ENCODE measurements at places on chromosomes 6 and 20.

DNA sequence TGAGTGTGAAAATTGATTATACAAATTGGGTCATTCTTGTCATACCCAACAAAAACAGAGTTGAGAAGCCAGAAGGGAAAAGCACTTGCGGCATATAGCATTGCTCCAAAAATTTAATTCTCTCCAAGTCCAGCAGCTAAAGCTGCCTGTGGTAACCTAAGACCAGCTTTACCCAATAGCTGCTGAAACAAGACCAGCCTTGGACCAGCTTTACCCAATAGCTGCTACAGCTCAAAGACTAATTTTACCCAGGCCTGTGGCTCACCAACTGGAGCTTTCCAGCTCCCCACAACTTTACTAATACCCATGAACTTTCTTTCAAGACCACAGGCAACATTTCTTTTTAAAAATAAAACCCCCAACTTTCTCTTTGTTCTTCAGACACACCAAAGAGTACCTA is 32.8 kb upstream of the ZNF133 start:
- no peak for DNase-seq

- no peak for DNase-seq
These were observed 13.7 kb upstream of the STXBP5 start for GRCh38 chr6:147190556-147190955.

GRCh38 chr20:45266977-45267376 is 12.6 kb upstream of the SLPI start:
- no peak for DNase-seq

DNA sequence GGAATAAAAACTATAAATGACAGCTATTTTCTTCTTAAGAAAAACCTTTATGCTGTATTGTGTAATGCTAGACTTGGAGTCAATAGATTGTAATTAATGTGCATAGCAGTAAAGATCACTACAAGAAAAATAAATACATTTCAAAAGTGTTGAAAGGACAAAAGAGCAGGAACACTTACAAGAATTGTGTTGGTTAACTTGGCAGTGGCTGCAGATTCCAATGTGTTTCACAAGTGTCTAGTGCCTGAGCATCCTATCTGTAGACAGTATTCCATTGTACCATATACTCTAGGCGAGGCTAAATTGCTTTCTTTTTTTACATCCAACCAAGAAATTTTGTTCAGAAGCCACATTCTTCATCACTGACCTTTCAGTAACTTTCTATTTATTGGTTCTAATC is 924.1 kb downstream of the EPHA7 start:
- no peak for DNase-seq

DNA sequence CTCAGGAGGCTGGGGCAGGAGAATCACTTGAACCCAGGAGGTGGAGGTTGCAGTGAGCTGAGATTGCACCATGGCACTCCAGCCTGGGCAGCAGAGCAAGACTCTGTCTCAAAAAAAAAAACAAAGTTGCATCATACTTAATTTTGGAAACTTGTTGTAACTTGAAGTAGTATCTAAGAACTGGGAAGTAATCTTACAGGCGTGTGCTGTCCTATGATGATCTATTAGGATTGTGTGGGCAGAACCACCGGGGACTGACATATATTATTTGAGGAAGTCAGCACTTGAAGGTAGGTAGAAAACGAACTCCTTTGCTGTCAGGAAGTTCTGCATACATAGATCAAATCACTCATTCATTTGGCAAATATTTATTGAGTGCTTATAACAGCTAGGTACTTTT is 188.5 kb downstream of the ZNF217 start:
- no peak for DNase-seq

- no peak for DNase-seq
These were observed 594.9 kb downstream of the CDH26 start for GRCh38 chr20:60553095-60553494.

- no peak for DNase-seq
These were observed 78.2 kb upstream of the PTPRK start for GRCh38 chr6:128598571-128598970.

- no peak for DNase-seq
These were observed 70.5 kb upstream of the HMGN3 start for GRCh38 chr6:79305020-79305419.

DNA sequence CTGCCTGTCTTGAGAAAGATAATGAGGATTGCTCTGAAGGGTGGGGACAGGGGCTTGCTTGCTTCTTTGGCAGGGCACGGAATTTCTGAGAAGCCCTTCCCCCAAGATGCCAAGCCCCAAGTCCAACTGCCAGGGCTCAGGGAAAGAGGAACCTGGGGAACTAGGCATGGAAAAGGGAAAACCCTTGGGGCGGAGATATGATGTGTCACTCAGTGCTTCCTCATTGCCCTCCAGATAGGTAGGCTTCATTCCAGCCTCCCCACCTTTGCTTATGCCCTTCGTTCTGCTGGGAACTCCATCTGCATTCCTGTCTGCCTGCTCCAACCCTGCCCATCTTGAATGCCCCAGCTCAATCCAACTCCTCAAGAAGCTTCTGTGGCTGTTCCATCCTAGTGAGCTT is 61.2 kb downstream of the VEGFA start:
- no peak for DNase-seq

- DNase-seq = no peak
These were observed 17.3 kb downstream of the STX7 start for GRCh38 chr6:132495604-132496079.

DNA sequence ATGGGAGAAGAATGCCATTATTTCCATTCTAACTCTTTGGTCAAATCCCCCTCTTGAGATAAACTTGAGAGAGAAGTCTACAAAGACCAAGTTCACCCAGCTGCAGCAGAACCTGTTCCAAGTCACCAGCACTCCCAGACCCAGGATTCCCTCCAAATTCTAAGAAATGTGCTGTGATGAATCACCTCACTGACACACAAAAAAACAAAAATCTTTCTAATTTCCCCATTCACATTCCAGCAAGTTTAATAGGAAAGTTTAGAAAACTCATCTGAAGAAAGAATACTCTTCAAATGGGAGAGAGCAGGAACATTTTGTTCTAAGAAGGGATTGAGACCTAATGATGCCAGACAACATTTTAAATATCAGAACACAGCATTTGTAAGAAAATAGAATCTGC is 213.6 kb upstream of the PLCB4 start:
- DNase-seq = no peak

Data from HTR-8/SVneo (cell line).